Stimulated activated CD4-positive, alpha-beta T cell treated with anti-CD3 and anti-CD28 coated beads, TNF-alpha, amount 100 ng/mL, for 1 hour (primary cell): ENCODE measurements at places on chromosomes 7 and 10.

GRCh38 chr7:158186864-158187693 is 400.5 kb downstream of the PTPRN2 start:
- no peak for DNase-seq

- no peak for DNase-seq
These were observed 828.8 kb upstream of the MBL2 start for GRCh38 chr10:53601260-53601875.

DNA sequence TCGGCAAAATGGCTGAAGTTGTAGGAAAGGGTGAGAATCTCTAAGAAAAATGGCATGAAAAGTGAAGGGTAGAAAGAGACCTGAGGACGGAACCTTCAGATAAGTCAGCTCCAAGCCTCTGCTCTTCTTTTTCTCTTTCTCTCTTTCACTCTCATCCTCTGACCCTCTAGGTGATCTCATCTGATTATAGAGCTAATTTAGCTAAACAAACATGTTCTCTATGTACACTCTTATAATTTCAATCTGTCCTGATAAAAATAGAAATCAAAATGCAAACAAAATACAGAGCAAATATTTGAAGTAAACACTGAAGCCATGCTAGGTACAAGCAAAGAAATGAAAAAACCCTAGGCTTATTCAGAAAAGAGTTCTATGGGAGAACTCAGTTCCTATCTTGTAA is 14.4 kb upstream of the CUBN start:
- no peak for DNase-seq

GRCh38 chr7:154789404-154789803 is 213.5 kb downstream of the PAXIP1 start:
- DNase-seq, result no peak

DNA sequence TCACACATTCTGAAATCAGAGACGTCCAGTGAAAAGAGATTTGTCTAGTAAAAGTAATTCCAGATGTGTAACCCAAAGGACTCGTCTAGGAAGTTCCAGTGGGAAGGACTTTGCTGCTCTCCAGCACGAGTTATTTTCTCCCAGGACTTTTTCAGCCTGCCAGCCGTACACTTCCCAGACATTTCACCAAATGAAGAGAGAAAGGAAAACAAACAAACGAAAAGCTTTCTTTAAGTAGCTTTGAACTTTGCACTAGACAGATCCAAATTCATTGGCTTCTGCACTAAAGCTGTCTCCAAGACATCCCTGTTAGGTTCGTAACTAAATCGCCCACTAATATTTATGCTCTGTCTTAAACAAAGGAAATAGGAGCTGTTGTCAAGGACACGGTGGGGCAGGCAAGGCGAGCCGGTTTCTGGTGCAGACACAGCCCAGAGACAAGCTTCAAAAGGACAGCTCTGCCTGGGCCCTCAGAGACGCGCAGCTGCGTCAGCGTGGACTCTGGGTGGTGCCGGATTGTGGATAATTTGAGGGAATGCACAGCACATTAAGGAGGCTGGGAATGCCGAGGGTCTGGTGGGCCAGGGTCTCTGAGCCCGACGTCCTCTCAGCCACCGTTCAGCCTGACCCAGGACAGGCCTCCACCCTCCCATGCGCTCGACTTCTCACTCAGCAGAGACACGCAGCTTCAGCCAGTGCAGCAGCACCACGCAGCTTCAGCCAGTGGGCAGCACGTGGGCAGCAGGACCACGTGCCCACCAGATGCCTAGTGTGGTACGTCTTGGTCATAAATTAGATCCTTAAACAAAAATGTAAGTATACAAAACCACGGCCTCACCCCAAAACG is 64.1 kb upstream of the INSIG1 start:
- DNase-seq, result no peak

DNA sequence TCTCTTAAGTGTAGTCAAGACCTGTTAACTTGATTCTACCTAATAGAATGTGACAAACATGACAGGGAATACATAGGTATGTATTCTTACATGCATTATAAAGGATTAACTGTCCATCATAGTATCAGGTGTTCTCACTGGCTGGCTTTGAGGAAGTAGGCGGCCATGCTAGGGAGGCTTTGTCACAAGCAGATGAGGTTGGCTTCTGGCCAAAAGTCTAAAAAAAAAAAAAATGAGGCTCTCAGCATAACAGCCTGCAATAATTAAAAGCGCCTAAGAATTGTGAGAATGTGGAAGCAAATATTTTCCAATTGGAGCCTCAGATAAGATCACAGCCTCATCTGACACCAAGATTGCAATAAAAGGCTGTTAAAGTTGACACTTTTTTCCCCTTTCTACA is 1256.8 kb upstream of the SORCS1 start:
- DNase-seq, result no peak

- no peak for DNase-seq
These were observed 73.1 kb upstream of the EBF3 start for GRCh38 chr10:130037169-130037661.

DNA sequence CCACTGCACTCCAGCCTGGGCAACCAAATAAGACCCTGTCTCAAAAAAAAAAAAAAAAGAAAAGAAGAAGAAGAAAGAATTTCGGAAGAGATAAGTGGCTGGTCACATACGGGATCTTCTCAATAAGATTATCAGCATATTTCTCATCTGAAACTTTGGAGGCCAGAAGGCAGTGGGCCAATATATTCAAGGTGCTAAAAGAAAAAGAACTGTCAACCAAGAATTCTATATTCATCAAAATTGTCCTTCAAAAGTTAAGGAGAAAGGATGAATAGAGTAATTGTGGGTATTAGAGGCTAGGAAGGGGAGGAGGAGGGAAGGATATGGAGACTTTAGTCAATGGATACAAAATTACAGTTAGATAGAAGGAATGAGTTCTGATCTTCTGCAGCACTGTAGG is 43.9 kb upstream of the NANOS1 start:
- no peak for DNase-seq

DNA sequence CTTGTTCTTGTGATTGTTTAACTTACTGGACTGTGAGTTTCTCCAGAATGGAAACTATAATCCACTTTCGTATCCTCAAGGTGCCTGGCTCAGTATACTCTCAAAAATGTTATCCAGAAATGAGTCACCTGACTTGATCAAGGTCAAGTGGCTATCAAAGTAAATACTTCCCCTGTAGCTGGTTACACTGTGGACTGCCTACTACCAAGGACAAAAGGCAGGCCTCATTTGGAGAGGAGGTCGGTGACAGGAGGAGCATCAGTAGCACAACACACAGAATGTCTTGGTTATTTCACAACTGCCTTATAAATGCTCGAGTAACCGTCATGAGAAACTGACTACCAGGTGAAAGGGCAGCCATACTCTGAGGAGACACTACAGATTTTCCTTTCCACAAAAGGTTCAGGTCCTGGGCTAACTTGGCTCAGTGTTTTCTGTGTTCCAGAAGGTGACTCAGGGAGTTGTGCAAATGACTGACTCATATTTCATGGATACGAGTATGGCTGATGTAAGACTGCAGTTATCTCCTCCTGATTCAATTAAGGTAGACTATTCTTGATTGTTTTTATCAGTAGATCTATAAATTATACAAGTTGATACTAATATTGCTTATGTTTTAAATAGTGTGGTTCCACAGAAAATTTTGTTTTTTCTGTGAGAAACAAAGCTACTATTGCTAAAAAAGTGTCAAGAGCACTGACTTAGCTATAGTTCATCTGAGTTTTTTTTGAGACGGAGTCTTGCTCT is 4.2 kb upstream of the CCNY start:
- no peak for DNase-seq

GRCh38 chr10:112766636-112767035 is 183.4 kb upstream of the TCF7L2 start:
- no peak for DNase-seq

DNA sequence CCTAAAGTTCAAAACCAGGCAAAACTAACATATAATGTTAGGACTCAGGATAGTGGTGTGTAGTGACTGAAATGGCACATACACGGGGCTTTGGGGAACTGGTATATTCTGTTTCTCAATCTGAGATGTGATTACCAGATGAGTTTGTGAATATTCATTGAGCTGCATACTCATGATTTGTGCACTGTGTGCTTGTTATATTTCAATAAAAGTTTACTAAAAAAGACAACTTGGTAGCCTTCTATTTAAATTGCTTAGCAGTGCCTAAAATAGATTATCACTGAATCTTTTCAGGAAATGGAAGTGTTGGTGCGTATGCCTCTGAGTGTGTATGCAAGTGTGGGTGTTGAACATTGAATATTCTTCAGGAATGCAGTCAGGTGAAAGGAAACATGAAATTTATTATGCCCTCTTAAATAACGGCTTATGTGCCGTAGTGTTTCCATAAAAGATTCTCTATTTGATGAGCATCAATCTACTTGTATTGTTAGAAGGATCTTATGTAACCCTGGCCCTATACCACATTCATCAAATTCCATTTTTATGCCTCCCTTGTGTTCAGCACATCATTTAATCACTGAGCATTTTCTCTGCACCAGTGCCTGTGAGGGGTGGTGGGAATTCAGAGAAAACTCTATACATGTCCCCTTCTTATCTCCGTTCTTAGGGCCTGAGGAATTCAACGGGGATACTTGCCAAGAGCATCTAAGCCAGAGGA is 82.6 kb upstream of the AUTS2 start:
- DNase-seq, result no peak

DNA sequence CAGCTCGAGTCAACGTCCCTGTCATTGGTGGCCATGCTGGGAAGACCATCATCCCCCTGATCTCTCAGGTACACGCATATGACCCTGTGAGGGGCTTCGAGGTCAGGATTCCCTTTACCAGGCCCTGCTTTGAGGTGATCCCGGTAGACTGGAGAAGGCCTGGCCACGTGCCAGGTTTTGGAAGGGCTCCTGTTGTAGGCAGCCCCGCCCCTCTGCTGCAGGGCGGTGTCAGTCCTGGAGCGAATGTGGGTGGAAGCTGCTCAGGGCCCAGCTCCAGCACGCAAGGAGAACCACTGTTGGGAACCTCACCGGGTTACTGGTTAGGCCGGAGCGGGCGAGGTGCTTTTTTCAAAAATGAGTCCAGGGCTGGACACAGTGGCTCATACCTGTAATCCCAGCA is 15.6 kb downstream of the MDH2 start:
- no peak for DNase-seq

DNA sequence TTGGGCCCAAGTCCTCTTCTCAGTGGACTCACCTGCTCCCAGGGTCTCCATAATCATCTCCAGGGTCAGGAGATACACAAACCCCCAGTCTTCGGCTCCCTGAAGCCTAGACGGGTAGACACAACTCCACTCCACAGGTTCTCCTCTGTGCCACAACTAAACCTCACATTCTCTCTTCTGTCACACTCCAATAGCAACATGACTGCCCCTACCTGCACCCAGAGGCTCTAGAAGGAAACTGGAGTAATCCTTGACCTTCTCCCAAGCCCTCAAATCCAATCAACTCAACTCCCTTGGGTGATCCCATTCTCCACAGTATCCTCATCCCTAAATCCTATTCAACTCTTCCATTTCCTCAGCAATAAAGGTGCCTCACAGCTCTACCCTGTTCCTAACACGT is 16.2 kb downstream of the HNRNPF start:
- DNase-seq, result no peak

DNA sequence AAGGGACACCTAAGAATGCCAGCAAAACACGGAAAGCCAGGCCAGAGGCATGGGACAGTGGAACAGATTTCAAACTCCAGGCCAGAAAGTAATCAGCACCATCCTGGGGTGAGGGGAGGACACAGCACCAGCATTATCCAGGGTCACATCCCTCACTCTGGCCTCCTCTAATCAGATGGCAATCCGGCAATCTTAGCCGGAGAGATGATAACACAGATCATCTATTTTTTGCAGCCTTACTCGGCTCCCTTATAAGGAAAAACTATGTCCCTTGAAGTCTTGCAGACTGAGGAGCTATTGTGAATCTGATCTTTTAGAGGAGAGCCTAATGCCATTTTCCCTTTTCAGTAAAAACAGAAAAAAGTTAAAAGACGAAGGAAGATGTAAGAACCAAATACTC is 16.5 kb downstream of the TRIL start:
- DNase-seq, result no peak

DNA sequence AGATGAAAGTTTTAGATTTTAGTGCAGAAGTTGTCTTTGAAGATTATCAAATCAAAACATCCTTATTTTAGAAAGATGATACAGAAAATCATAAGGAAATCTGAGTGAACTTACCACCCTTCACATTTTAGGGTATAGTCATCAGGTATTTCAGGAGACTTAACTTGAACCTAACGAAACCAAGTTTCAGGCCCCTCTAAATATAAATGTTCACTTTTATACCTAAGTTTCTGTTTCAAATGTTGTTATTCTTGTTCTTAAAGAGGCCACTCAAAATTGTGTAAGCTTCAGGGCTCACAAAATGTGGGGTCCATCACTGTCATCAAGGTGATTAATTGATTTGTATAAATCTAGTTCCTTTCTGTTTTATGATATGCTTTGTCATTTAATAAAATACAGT is 216.2 kb downstream of the KIAA1217 start:
- DNase-seq, result no peak

DNA sequence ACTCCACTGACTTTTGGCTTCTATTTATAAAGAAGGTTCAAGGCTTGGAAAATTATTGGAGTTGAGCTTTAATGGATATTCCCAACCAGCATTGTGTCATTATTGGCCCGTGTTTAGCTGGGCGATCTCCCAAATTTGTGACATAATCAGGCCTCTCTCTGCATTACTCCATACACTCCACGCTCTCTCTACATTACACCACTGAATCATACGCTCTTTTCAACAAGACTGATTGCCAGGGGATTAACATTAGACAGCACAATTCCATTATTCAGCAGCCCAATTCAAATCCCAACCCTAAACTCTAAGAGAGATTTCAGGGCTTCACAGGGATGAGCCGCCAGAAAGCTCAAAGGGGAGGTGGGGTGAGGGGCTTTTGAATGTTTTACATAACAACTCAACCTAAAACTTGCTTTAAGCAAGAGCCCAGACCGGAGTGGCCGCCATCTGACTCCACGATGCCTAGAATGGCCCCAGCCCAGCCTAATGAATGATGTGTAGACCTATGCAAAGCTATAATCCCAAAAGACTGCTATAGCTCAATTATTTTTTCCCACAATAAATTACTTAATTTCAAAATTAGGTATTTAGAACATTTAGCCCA is 61.8 kb downstream of the FGFR2 start:
- no peak for DNase-seq
